Lower lobe of right lung (tissue), 2 donors: ENCODE measurements at places on chromosomes 5 and 9.

DNA sequence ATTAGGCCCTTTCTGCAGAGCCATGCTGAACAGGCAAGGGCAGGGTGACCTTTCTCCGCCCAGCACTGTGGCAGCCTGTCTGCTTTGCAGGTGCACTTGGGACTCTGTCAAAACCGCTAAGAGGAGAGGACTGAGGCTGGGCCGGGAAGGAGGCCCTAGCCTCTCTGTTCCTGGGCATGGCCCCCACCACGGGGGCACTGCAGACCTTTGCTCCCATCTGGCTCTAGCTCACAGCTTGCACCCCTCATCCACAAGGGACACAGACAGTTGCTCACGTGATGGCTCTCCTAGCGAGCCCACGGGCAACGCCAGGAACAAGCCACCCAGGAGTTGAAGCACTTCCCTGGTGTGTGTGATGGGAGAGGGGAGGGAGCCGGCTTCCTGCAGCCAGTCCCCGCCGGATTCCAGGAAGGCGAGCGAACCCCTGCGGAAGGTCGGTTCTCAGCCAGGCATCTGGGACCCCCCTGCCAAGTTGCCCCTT is 43.0 kb upstream of the FCN1 start:
- peak; percentile 13 for DNase-seq

- DNase-seq, result no peak
These were observed 37.3 kb upstream of the PTPN3 start for GRCh38 chr9:109535365-109535764.

DNA sequence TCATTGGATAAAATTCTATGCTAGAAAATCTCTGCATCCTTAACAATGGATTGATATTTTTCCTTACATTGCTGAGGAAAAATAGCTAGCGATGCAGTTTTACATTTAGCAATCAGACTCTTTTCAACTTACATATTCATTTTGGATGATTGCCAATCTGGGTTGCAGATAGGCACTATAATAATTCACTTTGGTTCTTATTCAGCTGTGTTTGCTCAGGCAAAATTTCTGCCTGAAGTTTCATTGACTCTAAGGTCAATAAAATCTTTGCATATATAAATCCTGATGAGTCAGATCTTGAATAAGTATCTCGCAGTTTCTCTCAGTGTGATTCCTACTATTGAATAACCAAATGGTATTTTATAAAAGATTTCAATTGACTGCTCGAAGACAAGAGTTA is 1105.8 kb downstream of the CDH18 start:
- DNase-seq, result no peak

GRCh38 chr5:44365345-44365744 is 23.9 kb downstream of the FGF10 start:
- no peak for DNase-seq

- DNase-seq, result no peak
These were observed 1040.1 kb downstream of the MAT2B start for GRCh38 chr5:164545507-164545906.

GRCh38 chr5:165035520-165035919 is 1530.1 kb downstream of the MAT2B start:
- no peak for DNase-seq

- DNase-seq, result peak; percentile 54
These were observed 5.8 kb upstream of the ENTPD8 start for GRCh38 chr9:137446851-137447471.

DNA sequence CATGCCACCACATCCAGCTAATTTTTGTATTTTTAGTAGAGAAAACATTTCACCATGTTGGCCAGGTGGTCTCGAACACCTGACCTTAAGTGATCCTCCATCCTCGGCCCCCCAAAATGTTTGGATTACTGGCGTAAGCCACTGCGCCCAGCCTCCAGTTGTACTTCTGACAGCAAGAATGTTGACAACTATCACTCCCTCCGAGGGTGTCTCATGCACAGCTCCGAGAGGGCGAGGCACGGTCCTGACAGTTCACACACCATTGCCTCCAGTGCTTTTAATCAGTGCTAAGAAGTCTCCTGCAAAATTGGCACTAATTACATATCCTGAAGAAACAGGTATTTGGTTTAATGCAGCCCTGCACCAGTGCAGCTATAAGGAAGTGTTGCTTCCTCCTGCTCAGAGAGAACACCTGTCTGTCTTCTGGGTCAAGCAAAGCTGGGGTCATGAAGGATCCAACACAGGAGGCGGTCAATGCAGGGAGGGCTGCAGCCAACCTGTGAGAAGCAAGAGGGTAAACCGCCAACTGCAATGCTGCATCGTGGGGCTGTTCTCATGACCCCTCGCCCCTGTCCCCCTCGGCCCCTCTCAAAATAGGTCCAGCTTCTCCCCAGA is 184.0 kb downstream of the MED10 start:
- no peak for DNase-seq

GRCh38 chr5:59356813-59357380 is 536.6 kb downstream of the PDE4D start:
- peak; percentile 61 for DNase-seq

- no peak for DNase-seq
These were observed 9.2 kb downstream of the ENC1 start for GRCh38 chr5:74631081-74631953.

DNA sequence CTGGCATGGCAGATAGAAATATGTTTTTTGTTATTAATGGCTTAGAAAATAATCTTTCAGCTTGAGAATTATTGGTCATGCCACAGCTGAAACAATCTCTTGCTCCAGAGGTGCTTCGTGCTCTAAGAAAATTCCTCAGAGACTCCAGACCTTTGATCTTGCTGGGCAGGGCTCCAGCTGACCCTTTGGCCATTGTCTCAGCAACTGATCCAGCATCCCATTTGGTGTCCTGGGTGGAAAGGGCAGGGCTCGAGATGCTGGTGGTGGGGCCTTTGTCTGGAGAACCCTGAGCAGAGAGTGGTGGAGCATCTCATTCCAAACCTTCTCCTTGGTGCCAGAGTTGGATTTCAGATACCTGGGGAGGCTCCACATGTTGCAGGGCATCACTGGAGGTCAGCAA is 43.2 kb upstream of the PIK3R1 start:
- DNase-seq, result no peak

DNA sequence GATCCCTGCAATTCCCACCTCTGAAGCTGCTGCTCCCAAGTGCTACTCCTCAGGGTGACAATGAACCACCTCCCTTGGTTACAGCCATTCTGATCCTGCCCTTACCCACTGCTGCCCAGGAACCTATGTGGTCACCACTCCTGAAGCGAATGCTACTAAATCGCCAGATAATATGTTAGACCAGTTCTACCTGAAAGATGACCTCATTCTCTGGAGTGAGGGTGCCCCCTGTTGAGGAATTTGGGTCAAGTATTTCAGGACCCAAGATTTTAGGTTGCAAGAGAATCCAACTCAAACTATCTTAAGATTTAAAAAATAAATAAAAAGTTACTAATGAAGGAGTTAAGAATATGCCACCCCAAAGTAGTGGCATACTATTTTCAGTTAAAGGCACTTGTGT is 5.8 kb upstream of the SNAPC3 start:
- no peak for DNase-seq

- DNase-seq, result no peak
These were observed 1257.8 kb downstream of the MAT2B start for GRCh38 chr5:164763206-164763605.

GRCh38 chr5:19795218-19795617 is 192.8 kb downstream of the CDH18 start:
- no peak for DNase-seq

- DNase-seq, result no peak
These were observed 186.8 kb downstream of the SEMA5A start for GRCh38 chr5:9358961-9359685.

DNA sequence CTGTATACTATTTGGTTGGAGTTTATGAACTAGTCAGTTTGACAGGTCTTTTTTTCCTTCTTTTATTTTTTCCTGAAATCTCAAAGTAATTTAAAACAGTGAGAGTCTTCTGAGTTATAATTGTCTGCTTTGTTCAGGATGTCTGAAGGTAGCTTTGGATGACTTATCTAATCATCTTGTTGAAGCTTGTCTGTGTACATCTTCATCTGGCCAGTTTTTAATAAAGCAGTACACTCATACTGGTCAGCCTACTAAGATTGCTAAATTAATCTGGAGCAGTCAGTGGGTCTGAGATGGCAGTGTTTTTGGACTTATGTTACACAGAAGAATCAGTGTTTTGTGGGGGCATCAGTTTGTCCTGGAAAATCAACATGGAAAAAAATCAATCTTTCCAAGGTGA is 482.4 kb downstream of the CDH10 start:
- DNase-seq, result no peak

- DNase-seq, result no peak
These were observed 6.0 kb upstream of the NDUFB6 start for GRCh38 chr9:32578976-32579375.

GRCh38 chr5:138560971-138561370 is 14.2 kb downstream of the HSPA9 start:
- DNase-seq, result no peak

DNA sequence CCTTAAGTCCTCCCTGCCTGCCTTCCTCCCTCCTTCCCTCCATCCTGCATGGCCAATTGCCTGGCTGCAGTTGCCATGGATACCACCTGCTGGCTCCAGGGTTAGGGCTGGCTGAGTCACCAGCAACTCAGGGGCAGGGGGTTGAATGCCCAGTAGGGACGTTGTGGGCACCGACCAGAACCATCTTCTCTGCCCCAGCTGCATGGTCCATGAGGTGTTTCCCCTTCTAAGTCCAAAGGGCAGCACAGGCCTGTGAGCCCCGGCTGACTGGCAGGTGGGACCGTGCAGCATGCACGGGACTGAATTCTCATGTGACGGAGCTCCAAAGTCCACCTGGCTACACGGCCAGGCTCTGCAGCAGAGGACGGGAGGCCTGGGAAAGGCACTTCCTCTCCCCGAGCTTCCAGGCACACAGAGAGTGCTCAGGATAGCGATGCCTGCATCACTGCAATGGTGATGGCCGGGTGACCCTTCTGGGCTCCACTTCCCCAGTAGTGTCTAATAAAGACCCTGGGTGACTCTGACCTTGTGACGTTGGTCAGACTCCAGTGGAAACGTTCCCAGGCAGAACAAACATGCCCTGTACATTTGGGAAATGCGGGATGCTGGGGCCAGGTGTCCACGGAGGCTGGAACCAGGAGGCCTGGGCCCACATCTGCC is 5.7 kb downstream of the ASS1 start:
- DNase-seq, result no peak

- DNase-seq, result peak; percentile 32
These were observed 141.6 kb downstream of the OLFM1 start for GRCh38 chr9:135228983-135229625.

DNA sequence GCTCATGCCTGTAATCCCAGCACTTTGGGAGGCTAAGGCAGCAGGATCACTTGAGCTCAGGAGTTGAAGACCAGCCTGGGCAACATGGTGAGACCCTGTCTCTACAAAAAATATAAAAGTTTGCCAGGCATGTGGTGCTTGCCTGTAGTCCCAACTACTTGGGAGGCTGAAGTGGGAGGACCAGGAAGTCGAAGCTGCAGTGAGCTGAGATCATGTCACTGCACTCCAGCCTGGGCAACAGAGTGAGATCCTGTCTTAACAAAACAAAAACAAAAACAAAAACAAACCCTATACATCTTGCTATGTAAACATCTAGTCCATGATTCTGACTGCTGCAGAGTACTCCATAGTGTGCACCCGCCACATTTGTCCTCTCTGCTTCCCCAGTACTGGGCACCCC is 19.8 kb upstream of the PPP2CA start:
- DNase-seq, result no peak

GRCh38 chr9:107068581-107068980 is 205.6 kb downstream of the ZNF462 start:
- DNase-seq, result no peak

- no peak for DNase-seq
These were observed 31.0 kb upstream of the B4GALT1 start for GRCh38 chr9:33198165-33198564.

GRCh38 chr5:127417528-127417927 is 99.9 kb upstream of the PRRC1 start:
- no peak for DNase-seq

GRCh38 chr5:180067986-180068385 is 3.6 kb downstream of the RNF130 start:
- DNase-seq, result no peak

DNA sequence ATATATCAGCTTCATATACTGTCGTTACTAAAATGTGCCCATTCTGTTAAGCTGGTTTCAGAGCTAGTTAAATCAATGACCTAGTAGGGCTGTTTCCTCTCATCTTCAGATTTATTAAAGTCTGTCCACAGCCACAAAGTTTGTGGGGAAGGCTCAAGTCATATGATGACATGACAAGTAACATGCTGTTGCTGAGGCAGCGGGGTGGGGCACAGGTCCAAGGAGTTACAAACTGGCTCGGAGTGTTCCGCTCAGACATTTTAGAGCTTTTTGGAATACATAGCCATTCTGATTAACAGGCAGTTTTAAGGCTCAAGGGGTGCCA is 2.7 kb upstream of the ANP32B start:
- no peak for DNase-seq

- peak; percentile 65 for DNase-seq
These were observed 511 bp downstream of the ARL15 start for GRCh38 chr5:54309691-54310432.

DNA sequence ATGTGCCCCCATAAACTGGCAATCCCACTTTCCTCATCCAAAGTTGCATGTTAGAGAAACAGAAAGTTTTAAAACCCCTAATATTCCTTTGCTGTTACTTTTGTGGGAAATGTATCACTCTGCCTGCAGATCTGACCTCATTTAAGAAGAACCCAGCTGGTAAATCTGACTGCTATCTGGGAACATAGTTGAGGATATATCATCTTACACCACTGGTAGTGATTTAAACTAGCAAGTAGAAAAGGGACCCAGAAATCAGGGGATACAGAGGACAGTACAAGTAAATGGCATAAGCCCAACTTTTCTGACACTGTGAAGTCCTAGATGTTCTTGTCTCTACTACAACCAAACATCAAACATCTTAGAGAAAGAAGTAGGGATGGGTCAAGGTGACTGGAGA is 1060.5 kb upstream of the DMAC1 start:
- no peak for DNase-seq

- DNase-seq, result no peak
These were observed 28.4 kb upstream of the SUSD1 start for GRCh38 chr9:112203536-112203935.

DNA sequence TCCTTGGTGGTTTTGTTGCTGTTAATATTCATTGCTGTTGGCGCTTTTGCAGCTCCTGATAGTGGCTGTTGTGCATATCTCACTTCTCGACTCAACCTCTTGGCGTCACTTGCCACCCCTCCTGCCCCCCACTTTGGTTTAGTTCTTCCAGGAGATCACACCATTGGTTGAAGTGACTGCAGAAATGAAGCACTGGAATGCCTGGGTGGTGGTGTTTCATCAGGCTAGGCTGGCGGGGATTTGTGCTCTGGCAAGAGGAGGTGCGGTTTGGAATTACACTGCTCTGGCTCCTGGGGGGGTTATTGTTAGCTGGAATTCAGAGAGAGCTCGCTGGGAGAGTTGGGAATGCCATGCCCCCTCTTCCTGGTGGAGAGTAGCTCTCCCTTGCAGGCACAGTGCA is 11.5 kb downstream of the PRRC2B start:
- DNase-seq, result no peak

- no peak for DNase-seq
These were observed 32.1 kb downstream of the CNOT6 start for GRCh38 chr5:180526269-180526668.

- DNase-seq, result no peak
These were observed 36.2 kb downstream of the SNX18 start for GRCh38 chr5:54553659-54554207.
